ENCODE measurements at places on chromosomes 2 and 18.

DNA sequence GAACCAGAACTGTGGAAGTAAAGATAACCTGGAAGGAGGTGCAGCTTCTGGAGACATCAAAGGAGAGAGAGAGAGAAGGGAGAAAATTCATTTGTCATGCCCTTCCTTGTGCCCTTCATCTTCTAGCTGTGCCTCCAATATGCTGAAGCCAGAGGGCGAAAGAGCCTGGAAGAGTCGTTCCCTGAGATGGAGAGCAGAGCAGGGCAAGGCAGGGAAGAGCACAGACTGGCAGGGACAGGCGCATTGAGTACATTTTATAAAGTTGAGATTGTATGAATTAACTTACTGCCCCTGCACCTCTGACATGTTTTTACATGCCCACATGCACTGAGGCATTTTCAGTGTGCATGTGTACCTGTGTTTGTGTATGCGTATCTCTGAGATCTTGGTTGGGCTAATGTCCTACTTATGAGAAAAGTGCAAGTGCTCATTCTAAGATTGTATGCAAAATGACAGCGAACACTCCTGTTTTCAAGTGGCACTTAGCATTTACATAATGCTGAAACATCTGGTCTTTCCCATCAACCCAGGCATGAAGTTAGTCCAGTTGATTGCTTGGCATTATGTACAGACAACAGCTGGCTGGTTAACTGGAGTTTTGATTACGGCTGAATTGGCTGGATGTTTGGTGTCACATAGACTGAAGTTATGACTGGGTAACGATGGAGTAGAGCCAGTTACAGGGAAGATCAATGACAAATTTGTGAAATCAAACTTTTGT, 23.7 kb upstream of the MMADHC start:
- DNase-seq: no peak

- no peak for DNase-seq
Observed at GRCh38 chr18:42024131-42024530, 69.1 kb downstream of the PIK3C3 start.

- peak; percentile 8 for DNase-seq
Observed at GRCh38 chr2:207883002-207883780, 113.5 kb upstream of the FZD5 start.

DNA sequence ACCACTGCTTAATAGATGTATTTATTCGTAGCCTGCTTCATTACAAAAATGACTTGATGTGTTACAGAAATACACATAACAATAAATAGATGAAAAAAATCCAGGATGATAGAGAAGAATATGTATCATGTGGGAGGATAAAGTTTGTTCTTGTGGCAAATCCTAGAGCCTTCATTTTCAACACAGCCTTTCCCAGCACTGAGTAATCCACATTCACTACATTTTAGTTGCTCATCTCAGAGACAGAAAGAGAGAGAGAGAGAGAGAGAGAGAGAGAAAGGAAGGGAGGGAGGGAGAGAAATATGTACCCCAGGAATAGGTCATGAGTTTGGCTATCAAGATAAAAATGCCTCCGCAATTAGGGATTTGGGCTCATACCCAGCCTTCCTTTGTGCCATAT, 144.3 kb downstream of the RBMS1 start:
- no peak for DNase-seq

GRCh38 chr2:70977605-70978205, 725 bp upstream of the ANKRD53 start:
- no peak for DNase-seq

DNA sequence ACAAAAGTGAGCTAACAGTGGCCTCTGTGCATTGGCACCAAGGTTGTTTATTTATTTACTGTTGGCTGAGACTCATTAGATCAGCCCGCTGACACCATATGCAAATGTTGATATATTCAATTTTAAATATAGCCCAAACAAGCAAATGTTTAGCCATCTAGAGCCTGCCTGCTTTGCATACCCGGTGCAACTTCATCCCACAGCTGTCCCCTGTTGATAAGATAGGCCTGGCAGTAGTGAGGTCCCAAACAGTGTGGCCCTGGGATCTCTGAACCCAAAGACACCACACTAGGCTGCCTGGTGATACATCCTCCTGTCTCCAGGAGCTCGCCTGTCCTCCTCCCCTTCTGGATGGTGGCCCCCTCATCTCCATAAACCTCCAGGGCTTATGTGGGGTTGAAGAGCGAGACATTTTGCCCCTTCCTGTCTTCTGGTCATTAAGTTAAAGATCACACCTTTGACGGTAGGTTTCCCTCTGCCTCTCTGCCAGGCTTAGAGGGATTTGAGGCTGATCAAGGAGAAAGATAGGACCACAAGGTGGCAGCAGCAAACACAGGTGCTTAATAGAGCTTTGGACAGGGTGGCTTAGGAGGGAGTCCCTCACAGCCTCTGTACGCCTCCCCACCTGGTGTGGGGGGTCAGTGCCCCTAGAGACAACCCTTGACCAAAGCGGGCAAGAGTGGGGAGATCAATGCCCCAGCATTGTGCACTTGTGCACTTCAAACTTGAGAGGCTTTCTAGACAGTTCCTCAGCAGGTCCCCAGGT, 23.7 kb upstream of the MYO5B start:
- DNase-seq: no peak

GRCh38 chr2:163565192-163565591, 170.6 kb downstream of the FIGN start:
- no peak for DNase-seq

GRCh38 chr18:33644494-33644893, 66.5 kb downstream of the ASXL3 start:
- no peak for DNase-seq

GRCh38 chr18:54626779-54627178, 35.7 kb downstream of the DYNAP start:
- DNase-seq: no peak

GRCh38 chr2:10257036-10257435, 45.7 kb upstream of the HPCAL1 start:
- no peak for DNase-seq

- DNase-seq: no peak
Observed at GRCh38 chr2:190950566-190950991, 63.4 kb downstream of the STAT1 start.

DNA sequence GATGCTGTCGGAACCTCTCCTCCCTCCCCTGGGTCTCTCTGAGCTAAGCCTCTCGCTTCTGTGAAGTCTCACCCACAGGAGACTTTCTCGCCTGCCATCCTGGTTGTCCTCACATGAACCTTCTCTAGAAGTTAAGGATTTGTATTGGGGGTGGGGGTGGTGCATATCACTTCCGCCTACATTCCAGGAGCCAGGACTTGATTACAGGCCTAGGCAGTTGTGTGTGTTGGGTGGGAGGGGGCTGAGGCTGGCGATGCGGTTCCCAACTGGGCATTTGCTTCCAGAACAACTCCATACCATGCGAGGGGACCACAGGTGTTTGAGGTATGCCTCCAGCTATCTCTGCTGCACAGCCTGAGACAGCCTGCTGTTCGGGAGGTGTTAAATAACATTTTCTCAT, 56.8 kb upstream of the MGAT4A start:
- DNase-seq: no peak

DNA sequence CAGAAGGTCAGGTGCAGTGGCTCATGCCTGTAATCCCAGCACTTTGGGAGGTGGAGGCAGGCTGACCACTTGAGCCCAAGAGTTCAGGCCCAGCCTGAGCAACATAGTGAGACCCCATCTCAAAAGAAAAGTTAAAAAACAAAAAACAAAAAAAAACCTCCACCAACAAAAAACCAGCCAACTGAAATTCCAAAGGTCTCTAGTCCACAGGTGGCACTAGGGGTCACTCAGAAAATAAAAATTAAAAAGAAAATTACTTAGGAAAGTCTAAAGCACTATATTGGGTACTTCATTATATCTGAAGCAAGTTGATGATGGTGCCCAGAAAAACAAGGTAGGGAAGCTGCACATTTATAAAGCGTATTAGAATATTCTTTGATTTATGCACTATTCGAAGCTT, 26.9 kb downstream of the ANXA4 start:
- no peak for DNase-seq

- no peak for DNase-seq
Observed at GRCh38 chr2:112896909-112897623, 13.9 kb upstream of the IL37 start.

DNA sequence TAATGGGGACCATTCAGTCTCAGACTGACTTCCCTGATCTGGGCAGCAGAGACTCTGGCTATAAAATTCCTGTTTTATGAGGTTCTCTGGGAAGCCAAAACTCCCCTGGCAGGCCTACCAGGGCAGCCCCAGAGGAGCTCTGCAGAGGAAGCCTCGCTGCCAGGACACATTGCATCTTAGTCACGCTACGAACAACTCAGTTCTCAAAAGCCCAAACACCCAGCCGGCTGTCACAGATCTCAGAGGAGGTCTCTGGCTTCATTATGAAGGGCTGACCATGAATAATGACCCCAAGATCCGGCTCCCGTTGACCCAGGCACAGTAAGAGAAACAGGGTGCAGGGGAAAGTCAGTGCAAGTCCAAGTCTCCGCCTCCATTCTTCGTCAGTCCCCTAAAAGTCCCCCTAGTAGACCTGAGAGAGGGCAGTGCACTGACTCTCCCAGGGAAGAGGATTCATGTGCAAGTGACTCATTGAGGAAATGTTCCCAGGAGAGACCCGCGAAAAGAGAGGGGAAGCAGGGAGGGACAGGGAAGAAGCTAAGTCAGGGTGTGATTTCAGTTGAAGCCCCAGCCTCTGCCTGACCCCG, 212.3 kb downstream of the CYP26B1 start:
- DNase-seq: no peak

- no peak for DNase-seq
Observed at GRCh38 chr2:236165842-236166795, 2.1 kb downstream of the GBX2 start.

DNA sequence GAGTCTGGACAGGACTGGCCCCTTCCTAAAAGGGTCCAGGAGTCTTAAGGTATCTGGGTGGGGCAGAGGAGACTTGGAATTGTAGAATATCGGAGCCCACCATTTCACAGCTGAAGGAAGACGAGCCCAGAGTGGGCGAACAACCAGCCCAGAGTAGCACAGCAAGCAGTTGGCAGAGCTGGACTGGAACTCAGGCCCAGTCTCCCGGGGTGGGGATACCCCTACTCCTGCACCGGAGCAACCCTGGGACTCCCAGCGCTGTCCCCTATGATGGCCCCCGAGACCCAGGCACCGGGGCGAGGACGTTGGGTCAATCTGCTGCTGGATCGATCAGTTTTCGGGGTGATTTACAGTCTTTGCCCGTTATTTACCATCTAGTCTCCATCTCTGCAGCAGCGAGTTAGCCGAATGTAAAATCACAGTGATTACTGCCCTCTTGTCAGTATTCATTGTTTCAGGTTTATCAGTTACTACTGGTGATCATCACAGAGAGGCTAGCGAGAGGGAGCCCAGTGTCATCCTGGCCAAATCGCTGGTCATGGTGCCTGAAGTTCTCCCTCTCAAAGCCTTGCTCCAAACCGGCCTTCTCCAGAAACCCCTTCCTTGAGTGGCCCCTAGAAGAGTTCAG, 75.3 kb downstream of the SMAD7 start:
- DNase-seq: no peak

GRCh38 chr18:73004260-73004659, 136.5 kb upstream of the NETO1 start:
- no peak for DNase-seq

DNA sequence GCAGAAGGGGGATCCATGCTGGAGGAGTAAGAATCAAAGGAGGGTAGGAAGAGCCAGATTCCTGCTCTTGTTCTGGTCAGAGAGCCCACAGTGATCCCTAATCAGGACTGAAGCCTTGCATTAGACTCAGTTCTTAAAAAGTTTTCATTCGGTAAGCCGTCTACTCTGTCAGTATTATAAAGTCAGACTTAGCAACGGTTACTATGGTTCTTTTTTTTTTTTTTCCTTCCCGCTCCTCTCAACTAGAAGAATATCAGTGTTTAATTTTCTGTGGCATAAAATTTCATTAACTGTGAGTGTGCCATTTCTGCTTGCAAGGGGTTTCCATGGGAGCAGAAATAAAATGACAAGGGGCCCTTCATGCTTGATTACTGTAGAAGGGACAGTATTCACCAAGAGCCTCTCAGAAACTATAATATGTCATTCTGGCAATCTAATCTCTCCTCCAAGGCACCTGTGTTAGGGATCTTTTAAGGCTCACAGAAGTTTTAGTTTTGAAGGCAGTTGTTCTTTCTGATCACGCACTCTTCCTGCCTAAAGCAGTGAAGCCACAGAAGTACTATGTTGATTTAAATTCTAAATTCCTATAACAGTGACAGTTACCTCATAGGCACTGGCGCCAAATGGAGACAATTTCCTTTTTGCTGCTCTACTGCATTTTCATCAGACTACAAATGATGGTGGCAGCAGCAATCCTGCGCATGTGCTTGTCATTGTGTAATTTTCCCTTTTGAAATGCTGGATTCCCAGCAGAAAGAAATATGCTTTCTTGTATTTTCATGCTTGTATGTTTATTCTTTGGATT, 57.0 kb downstream of the OSBPL6 start:
- DNase-seq: no peak

GRCh38 chr2:91442246-91442905, 2750.9 kb downstream of the RPIA start:
- no peak for DNase-seq

DNA sequence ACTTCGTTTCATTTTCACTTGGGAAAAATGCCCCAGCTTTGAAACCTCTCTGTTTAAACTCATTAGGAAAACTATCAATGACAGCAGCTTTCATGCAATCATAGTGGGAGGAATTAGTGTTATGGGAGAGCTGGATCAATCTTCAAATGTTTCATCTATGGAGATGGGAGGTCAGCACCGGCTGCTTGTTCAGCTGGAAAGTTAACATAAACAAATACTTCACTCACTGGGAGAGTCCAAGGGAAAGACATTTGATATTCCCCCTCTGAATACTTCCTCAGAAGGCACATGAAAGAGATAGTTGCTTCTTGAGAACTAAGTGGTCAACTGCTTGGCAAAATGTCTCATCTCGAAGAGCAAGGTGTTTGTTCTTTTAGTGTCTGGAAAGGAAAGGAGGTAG, 7.3 kb downstream of the LYPD1 start:
- DNase-seq: no peak

- no peak for DNase-seq
Observed at GRCh38 chr2:157414050-157414449, 29.8 kb downstream of the CYTIP start.

- no peak for DNase-seq
Observed at GRCh38 chr2:28624436-28624792, 127.2 kb upstream of the PPP1CB start.

GRCh38 chr2:118309946-118310680, 221.8 kb downstream of the INSIG2 start:
- DNase-seq: no peak

Measured in bone marrow (tissue), 2 donors.